ENCODE measurements at places on chromosomes 12 and 14. TPM values are rescaled to one million over a fixed set of nuclear protein-coding genes. Genes with fewer than 3 reads are reported as not detected.

Gene TRPV4
- total RNA-seq = not detected

Gene NEUROD4
- total RNA-seq = not detected

GRCh38 chr14:69865701-69866365, 13.4 kb upstream of the SMOC1 start:
- no peak for DNase-seq

- DNase-seq = no peak
These were observed 7.0 kb downstream of the AMN start for GRCh38 chr14:102929241-102930137.

- DNase-seq = no peak
These were observed 68.6 kb upstream of the RESF1 start for GRCh38 chr12:31890295-31891285.

DNA sequence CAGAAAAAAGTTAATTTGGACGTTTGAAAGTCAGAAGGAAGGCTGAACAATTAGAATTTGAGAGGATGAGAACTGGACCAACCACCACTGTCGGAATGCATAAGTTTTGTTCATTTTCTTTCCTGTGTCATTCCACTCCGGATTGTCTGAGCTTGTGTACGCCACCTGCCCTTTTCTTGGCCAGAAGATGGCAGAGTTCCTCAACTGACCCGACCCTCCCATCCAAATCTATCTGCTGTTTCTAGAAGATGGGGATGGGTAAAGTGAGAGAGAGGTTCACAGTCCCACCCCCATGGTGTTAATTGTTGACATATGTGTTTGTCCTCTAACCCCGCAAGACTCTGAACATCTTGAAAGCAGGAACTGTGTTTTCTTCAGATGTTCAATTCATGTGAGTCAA, 388.0 kb downstream of the VRK1 start:
- DNase-seq = no peak

DNA sequence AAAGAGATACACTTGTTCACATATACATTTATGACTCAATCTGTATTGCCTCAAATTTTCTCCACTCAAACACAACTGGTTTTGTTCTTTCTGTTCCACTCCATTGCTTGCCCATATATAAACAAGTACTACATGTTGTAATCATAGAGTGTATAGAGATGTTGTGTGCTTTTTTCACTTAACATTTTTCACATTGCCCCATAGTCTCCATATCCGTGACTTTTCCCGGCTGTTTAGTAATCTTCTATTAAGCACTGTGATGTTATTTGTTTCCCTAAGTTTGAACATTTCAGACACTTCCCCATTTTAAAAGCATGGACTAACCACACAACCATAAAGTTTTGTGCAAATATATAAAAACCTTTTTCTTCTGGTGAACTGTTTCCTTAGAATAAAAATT, 45.5 kb upstream of the PTPRR start:
- no peak for DNase-seq

Measured in activated B cell treated with CpG ODN at 0.5 μM for 24 hours (primary cell).